D341Med (cell line): ENCODE measurements at places on chromosomes 2 and 18.

GRCh38 chr2:26816893-26817292 lies 31.0 kb downstream of the CENPA start:
- DNase-seq: no peak

DNA sequence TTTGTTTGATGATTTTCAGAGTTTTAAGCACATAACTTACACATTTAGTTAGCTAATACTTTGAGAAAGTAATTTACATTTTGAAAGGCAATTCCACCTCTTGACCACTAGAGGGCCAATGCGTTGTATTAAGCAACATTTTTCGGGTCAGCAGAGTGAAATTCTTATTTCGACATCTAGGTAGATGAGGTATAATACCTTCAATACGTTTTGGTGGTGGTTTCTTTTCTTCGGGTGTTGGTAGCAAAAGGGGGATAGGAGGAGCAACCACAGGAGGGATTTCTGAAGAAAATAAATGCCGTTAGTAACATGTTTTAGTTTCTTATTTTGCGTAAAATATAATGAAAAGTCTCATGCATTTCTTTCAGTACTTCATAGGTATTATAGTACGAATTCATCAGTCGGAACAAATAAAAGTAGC lies 106.3 kb downstream of the TTN start:
- DNase-seq: peak; percentile 37

DNA sequence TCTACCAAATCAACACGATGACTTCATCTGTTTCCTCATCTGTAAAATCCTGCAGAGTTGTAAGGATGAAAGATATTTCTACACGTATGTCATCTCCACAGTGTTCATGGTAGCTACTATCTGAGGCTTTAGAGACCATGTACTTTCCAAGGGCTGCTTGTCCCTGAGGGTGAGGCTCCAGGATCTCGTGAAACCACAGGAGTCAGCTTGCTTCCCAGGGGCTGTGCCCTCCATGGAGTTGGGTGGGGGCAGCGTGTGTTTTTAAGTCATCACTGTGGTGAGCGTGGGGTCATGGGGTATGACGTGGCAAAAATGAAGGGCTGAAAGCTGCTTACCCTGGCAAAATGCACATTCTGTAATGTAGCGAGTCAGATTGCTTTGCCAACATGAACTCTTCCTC lies 81.6 kb downstream of the ASAP2 start:
- no peak for DNase-seq

DNA sequence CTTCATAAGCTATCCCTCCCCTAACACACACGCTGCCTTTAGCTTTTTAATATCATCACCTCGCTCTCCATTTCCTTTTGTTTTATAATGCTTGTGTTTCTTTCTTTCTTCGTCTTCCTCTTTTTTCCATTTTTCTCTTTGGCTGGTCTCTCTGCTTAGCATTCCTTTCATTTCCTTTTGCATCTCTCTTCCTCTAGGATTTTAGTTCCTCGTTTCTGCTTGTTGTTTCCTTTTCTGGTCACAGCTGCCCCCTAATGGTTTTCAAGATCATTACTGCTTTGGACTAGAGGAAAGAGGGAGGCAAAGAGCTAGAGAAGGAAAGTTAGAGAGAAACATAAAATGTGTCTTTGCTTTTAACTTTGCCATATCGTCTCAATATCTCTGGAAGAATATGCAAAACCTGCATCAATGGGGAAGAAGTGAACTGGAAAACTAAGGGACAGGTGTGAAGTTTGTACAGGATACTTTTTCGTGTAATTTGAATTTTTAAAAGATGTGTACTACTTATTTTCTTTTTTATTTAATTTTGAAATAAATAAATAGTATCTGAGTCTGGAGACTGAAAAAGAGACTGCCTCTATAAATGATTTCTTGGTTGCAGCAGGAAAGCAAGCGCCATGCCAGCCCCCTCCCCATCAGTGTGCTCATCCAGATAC lies 6.3 kb upstream of the NRP2 start:
- peak; percentile 44 for DNase-seq

DNA sequence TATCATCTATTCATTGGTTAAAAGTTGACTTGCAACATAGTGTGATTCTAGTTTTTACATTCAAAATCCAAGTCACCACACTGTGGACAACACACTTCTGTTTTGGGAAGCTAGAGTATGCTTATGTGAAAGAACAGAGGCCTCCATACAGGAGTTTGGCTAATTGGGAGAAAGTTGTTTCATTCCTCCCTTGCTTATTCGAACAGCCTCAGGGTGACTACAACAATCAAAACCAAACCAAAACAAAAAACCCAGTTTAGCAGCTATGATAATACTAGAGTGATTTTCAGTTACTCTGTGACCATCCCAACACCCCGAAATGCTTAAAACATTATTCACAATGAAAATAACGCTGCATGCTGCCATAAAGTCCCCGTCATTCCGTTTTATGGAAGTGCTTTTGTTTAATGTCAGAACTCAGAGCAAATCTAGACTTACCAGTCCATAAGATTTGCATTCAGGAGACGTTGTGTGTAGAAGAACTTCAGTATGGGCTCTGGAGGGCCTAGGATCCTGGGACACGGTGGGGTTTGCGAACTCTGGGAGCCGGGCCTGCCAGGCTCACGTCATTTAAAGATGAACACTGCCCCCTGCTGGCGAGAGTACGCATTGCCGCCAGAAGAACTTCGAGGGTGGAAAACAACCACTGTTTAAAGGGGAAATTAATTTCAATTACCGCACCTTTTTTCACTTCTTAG lies 111.4 kb downstream of the FTCDNL1 start:
- peak; percentile 79 for DNase-seq

GRCh38 chr2:204437408-204437807 lies 107.9 kb upstream of the PARD3B start:
- no peak for DNase-seq

- no peak for DNase-seq
Observed at GRCh38 chr2:190571686-190572085, 37.2 kb upstream of the NEMP2 start.

DNA sequence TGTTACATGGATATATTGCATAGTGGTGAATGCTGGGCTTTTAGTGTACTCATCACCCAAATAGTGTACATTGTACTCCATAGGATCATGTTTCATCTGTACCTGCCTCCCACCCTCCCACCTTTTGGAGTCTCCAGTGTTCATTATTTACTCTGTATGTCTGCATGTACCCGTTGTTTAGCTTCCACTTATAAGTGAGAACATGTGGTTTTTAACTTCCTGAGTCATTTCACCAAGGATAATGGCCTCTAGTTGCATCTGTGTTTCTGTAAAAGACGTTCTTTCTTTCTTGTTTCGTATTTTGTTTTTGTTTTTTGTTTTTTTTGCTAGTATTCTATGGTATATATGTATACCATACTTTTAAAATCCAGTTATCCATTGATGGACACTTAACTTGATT lies 107.5 kb downstream of the MSTN start:
- DNase-seq: no peak

GRCh38 chr2:19860022-19860421 lies 41.8 kb downstream of the TTC32 start:
- no peak for DNase-seq

DNA sequence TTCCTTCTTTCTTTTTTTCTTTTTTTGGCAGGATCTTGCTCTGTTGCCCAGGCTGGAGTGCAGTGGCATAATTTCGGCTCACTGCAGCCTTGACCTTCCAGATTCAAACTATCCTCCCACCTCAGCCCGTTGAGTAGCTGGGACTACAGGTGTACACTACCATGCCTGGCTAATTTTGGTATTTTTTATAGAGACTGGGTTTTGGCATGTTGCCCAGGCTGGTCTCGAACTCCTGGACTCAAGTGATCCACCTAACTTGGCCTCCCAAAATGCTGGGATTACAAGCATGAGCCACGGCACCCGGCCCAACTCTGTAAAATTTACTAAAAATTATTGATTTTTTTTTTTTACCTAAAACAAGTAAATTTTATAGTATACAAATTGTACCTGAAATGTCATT lies 360.8 kb downstream of the ALK start:
- DNase-seq: no peak

GRCh38 chr2:110677080-110677479 lies 783 bp downstream of the BUB1 start:
- DNase-seq: no peak

DNA sequence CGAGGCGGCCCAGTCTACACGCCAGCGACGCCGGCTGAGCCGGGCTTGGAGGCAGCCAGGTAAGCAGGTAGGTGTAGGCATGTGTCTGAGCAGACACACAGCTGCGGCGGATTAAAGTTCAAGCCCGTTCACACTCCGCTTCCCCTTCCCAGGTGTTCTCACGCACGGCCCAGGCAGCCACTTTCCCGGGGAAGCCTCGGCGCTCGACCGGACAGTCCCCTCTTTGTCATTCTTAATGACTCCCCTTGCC lies 367 bp downstream of the TGFA start:
- no peak for DNase-seq

- no peak for DNase-seq
Observed at GRCh38 chr18:378079-378478, 110.2 kb upstream of the THOC1 start.

DNA sequence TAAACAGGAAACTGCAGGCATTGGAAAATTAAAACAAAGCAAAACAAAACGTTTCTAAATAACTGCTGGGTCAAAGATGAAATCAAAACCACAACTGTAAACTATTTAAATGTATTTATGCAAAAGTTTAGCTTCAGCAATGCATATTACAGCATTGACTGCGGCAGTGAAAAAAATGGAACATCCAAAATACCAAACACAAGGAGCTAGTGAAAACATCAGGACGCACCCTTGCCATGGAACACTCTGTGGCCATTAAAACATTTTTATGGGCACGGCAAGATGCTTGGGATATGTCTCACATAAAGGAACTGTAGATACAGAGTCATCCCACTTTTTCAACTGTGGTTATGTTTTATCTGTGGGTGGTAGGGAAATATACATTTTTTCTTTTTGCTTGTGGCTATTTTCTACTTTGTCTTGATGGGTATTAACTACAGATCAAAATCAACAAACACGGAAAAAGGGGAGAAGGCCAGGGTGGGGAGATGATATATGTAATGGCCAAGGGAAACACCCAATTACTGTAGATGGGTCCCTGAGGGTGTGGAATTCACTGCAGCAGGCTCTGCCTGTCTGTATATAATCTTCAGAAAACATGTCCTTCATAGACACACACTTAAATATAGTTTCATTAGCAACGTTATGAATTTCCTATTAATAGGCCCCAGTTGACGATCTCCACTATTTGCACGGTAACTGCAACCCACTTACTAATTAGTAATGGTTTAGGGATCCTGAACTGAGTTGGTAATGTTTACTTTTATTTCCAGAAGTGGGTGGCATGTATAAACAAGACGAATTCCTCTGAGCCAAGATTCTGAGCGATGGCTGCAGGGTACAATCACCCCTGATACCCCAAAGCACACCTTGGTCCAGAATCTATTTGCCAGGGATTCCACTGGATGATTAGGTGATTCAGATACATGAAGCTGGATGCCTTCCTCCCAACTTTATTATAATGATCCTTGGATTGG lies 110.5 kb downstream of the ACKR3 start:
- no peak for DNase-seq

DNA sequence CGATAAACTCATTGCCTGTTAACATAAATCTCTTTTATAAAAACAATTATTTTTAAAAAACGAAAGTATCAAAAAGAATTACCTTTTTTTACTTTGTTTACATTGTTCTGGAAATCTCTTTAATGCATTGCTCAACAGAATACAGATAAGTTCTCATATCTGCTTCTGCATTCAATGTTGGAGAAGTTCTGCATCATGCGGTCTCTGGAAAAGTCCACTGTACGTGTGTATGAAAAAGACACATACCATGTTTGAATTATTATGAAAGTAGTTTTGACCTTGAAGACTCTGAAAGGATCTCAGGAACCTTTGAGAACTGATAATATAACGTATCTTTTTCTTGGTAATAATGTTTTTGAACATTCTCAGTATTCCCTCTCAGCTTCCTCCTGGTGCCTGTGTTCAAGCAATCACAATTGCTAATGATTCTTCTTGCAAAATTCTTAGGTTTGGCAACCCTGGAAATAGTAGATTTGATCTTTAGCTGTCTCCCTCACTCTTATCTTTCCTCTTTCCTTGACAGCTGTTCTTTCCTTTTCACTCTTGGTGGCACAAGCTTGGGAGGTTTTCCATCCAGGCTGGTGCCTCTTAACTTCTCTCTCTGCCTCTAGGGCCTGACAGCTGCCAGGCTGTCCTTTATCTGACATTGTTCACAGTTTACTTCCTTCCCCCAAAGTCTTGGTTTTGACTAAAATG lies 12.4 kb upstream of the IL1R1 start:
- no peak for DNase-seq

DNA sequence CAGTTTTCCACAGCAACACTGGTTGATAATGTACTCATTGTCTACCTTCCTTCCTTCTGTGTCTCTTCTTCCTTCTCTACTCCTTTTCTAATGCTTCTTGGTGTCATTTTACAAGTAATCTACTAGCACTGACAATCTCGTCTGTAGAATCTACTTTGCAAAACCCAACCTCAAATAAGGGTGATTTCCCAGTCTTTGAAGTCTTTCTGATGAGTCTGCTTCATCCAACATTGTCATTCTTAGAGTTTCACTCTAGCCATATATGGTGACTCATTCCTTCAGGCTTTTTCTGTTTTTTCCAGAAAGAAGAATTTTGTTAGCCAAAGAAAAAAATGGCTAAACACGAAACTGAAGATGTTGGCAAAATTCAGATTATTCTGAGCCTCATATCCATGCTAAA lies 288.7 kb downstream of the MBD2 start:
- no peak for DNase-seq

- no peak for DNase-seq
Observed at GRCh38 chr18:25425024-25425423, 73.1 kb upstream of the ZNF521 start.

DNA sequence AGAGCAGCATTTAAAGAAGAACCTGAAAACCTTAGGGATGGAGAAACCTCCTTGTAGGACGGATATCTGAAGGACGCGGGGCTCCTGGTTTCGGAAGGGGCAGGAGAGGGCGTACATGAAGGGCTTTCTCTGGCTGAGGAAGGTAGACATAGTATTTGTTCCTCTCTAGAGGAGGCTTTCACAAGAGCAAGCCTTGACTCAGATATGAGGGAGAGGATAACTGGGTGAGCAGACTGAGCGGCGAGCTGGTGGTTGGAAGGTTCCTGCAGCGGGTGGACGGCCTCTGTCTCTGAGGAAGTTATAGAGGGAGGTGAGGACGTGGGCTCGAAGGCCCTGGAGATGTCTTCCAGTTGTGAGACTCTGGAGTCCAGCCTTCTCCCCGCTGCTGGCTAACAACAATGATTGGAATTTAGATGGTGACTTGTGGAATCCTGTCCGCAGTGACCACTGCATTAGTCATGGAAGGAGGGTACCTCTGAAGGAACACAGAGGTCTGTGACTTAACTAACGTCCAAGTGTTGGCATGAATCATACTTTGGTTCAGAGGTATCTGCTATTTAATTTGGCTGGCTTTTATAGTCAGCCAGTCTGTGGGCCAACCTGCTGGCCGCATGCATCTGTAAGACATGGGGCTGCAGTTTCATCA lies 80.9 kb downstream of the ASAP2 start:
- no peak for DNase-seq

GRCh38 chr2:5719629-5720334 lies 27.6 kb downstream of the SOX11 start:
- no peak for DNase-seq
